Fibroblast of skin of right biceps (primary cell): ENCODE measurements at places on chromosomes 3 and 15.

GRCh38 chr3:127690823-127691452 is 18.2 kb downstream of the ABTB1 start:
- peak; percentile 66 for DNase-seq

DNA sequence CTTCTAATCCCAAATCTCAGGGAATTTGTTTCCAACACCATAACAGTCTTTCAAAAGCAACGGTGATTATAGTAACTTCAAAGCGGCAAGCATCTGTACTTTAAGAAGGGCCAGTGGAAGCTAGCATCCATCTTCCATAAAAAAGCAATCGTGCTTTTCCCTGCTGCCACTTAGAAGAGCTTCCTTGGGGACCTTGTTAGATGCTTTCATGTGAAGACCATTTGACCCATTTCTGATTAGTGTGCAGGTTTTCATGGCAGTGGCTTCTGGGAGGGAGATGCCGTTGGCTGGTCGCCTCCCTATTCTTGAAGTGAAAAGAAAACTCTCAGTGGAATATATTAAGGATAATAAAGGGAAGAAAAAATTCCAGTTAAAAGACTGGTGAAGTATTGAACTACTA is 354.1 kb downstream of the ROBO2 start:
- DNase-seq = no peak

GRCh38 chr15:65077981-65078352 is 1.4 kb downstream of the KBTBD13 start:
- peak; percentile 52 for DNase-seq

- no peak for DNase-seq
Measured at GRCh38 chr3:10505050-10505790, at the start of gene ATP2B2. Gene ATP2B2, minus strand, starts transcription at chr3:10505586. Its CDS starts 56,043 bp downstream, at chr3:10449543.

DNA sequence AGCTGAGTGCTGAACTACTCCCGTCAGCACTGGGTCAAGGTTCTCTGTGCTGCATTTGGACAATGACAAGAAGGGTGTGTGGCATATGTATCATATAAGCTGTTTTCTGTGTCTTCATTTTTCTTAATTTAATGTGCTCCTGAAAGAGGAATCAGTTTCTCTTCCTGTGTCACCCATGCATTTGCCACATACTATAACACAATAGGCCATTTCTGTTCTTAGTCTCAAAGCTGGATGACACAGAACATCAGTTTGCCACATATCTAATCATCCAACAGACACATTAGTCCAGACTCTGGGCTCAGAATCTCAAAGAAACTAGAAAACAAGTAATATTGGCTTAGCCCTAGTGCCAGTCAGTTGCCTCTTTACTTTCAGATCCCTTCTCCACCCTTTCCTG is 34.1 kb downstream of the CEP19 start:
- no peak for DNase-seq

DNA sequence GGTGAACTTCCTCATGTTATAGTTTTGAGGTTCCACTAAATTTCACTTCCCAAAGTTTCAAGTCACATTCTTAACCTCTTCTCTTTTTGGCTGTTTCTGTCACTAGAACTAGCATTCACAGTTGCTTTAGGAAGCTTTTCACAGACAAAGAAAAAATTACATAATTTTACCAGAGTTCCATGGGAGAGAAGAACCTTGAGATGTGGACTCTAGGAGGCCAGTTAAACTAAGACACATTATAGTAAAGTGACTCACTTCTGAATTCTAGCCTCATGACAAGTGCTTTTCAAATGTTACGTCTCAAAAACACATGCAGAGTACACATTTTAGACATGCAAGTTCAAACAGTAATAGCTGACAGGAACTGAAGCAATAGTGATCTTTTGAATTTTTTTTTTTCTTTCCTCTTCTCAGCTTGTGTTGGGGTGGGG is 39.9 kb upstream of the LRTM1 start:
- DNase-seq = peak; percentile 87

DNA sequence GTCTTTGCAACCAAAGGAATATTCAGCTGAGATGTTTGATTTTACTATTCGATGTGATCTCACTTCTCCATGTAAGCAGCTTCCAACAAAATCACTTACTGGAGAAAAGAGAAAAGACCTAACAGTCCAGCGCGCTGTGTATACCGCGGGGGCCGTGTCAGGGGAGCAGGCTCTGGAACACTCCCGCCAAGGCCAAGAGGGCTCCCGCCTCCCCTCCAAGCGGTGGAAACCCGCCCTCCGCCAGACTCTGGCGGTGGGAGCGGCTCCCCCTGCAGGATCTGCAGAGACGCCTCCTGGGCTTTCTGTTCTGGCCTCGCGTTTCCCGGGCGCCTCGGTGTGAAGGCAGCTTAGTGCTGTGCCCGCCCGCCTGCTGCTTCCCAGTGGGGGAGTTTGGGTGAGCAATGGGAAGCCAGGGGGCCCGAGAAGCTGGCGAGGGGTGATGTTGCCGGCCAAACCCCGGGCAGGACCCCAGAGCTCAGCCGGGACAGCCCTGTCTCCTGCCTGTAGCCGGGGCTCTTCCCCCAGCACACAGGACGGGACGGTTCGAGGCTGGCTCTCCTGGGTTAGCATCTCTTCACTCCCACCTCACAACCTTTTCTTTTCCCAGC is 36.3 kb downstream of the CHST14 start:
- DNase-seq = peak; percentile 72

DNA sequence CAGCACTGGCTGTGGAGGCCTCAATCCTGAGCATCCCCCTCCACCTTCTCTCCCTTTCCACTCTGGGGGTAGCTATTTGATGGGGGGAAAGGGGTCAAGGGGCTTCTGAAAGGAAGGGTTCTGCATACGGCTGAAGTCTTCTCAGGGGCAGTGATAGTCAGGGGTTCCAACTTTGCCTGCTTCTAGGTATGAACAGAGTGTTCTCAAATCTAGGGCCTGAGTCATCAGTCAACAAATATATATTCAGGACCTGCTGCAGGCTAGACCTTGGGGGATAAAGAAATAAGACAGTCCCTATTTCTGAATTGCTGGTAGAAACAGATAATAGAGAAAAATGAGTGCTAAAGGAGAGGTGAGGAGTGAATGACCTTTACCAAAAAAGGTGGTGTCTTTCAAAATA is 12.8 kb downstream of the RGMA start:
- DNase-seq = no peak

GRCh38 chr15:72387741-72388140 is 10.4 kb upstream of the TMEM202 start:
- DNase-seq = peak; percentile 3

DNA sequence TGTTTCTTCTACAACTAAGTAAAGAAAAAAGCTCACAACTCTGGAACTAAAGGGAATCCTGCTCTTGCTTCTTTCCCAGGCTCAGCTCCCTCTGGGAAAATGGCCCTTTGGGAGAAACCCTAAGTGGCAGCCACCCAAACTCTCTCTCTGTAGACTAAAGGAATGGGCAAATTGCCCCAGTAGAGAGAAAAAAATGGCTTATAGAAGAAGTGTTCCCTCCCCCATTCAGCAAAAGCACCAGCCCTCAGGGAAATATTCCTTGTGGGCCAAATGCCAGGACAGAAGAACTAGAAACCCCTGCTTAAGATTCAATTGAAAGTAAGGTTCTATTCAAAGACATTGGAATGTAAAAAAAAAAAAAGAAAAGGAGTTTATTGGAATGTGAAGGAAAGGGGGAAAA is 603.7 kb upstream of the ALCAM start:
- peak; percentile 88 for DNase-seq

DNA sequence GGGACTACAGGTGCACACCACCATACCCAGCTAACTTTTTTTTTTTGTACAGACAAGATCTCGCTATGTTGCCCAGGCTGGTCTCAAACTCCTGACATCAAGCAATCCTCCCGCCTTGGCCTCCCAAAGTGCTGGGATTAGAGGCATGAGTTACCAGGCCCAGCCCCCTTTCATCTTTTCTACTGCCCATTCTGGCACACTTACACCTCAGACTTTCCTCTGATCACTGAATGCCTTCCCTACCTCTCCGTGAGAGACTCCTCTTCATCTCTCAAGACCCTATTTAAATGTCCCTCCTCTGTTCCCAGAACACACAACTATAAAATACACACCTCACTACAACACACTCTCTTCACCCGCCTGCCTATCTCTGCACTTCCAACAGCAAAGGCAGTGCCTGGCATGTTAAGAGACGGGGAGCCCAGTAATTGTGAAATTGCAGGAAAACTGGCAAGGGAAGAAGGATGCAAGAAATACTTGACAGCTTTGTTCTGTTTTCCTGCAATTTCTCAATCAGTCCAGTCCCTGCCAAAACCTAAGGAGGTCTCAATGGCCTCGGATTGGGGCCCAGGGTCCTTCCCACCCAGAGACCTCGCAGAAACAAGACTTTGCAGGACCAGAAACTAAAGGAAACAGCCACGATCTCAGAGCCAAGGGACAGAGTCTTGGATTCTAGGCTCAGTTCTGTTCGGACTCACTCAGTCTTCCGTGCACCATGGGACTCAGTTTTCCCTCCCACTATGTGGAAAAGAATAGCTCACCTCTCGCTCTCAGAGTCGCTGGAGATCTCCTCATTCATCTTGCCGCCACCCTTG is 849 bp downstream of the RRP9 start:
- DNase-seq = no peak

GRCh38 chr15:65402961-65403360 is 19.8 kb downstream of the IGDCC4 start:
- no peak for DNase-seq

GRCh38 chr15:90838139-90838538 is 30.2 kb upstream of the FURIN start:
- DNase-seq = no peak

DNA sequence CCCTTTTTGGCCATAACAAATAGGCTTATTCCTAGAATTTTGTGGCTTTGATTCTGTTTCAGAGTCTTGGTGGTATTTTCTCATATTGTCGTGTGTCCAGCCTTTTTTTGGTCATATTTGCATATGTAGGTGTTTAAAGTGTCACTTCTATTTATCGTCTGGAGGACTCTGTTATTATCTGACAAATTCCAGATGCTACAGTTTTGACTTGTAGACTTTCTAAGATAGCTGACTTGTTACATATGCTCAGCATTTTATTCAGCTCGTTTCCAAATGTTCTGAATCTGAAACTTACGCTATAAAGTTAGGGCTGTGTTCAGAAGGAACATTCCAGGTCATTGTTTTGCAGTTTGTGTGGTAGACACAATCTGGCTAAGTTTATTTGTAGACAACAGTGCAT is 1.9 kb downstream of the PPP4R2 start:
- no peak for DNase-seq

DNA sequence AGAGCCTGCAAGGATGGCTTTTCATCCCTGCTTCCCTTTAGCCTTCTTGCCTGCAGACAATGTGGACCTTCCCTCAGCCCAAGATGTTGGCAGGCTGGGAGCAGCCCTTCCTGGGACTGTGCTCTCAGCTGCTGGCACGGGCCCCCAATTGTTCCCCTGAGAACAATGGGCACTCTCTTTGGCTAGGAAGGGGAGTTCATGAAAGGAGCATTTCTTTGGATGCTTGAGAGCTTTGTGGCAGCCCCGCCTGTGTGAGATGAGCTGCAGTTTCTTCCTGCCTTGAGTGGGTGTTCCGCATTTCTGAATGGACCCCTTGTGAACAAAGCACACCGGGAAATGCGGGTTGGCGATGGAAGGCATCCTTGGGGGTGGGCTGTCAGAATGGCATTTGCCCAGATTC is 35.0 kb upstream of the BSN start:
- no peak for DNase-seq

- DNase-seq = peak; percentile 59
Measured at GRCh38 chr15:56913670-56914069, 4.8 kb upstream of the TCF12 start.

GRCh38 chr15:62071711-62072308 is 5.0 kb downstream of the C2CD4A start:
- DNase-seq = peak; percentile 46

DNA sequence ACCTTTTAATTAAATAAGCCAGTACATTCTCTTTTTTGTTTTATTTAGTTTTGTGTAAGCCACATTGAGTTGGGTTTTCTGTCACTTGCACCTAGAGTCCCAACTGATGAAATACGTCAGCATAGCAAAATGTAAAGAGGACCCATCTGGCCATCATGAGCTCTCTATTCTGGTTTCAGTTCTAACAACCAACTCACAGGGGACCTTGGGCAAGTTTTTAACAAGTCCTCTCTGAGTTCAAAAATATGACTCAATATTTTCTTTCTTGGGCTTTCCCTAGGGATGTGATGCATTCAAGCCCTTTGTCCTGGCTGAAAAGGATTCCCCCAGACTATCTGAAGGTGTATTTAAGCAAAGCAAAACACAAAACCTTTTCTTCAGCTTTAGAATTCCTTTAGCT is 32.9 kb downstream of the PLCH1 start:
- peak; percentile 20 for DNase-seq

DNA sequence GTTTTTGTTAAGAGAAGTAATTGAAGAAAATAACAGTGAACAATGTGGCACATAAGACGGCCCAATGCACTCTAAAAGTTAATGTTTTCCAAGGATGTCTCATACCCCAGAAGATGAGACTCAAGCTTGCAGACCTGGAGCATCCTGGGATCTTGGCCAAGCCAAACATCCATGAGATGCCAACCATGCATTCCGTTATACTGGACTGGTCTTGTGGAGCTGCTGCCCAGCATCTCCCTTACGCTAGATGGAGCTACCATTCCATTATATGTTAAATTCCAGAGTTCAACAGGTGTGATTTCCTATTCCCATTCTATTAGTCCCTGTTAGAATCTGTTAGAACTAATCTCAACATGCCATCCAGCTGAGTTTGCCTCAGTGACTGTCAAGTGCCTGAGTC is 181.8 kb downstream of the PDCD6IP start:
- DNase-seq = peak; percentile 90

GRCh38 chr3:106540743-106541142 is 671.9 kb upstream of the CBLB start:
- no peak for DNase-seq

- DNase-seq = no peak
Measured at GRCh38 chr3:154025007-154025406, 96.2 kb upstream of the ARHGEF26 start.

DNA sequence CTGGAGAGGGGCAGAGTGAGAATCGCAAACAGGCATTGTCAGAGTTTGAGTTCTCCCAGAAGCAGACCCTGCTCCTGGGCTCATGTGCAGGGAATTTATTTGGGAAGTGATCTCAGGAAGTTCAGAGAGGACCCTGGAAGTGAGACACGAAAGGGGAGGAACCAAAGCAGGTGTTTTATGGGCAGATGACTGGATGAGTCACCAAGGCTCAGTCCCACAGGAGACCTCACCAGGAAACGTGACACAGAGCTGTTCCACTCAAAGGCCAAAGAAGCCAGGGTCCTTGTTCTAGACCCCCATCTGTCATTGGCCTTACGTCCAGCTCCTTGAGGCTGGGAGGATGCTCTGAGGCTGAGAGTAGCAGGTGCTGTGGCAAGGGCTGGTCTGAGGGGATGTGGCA is 43.4 kb upstream of the SEC22A start:
- DNase-seq = peak; percentile 4

DNA sequence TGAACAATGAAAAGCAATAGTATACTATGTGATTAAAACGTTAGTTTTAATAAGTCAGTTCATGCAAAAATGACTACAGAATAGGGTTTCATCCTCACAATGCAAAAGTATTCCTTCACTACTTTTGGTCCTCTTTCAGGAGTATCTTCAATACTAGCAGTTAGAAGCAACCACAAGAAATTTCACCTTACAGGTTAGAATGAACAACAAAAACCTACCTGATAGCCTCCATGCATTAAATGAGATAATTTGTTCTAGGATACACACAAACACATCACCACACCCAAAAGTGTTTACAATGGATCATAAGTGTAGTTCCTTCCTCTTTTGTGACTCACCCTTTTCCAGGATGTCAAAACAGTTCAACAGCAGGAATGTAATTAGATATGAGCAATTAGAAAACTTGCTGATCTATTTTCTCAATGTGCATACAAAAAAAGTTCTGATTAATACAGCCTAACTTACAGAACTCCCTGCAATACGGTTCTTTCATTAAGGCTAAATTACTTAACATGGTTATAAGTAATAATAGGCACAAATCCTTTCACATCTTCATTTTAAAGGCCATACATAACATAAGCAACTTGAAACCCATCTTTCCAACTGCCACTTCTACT is 21.6 kb downstream of the UACA start:
- peak; percentile 60 for DNase-seq
